ENCODE measurements at places on chromosomes 11 and 22. TPM values are rescaled to one million over a fixed set of nuclear protein-coding genes. Genes with fewer than 3 reads are reported as not detected.

- no peak for DNase-seq
Observed at GRCh38 chr11:13260963-13261588, 16.5 kb upstream of the BMAL1 start.

DNA sequence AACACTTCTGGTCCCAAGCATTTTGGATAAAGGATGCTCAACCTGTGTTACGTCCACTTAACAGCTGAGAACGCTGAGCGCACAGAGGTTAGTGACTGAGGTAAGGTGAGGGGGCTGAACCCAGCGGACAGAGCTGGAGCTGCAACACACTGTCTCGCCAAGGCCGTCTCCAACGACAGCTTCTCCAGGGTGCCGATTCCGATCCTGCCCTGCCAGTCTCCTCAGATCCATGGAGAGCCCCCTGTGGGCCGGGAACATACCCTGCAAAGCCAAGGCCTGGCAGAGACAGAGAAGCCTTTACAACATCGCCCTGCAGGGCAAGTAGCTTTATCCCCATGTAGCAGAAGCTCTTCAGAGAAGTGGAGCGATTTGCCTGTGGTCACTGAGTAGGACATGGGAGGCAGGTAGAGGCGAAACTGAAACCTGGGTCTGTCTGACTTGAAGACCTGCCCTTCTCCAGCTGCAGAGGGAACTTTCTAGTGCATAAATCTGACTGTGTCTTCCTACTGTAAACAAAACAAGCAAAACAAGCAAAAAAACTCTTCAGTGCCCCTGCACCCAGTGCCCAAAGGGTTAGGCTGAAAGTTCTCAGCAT lies 72.8 kb downstream of the SCUBE1 start:
- DNase-seq: no peak

Gene MPZL2
- 15.9 TPM for total RNA-seq

DNA sequence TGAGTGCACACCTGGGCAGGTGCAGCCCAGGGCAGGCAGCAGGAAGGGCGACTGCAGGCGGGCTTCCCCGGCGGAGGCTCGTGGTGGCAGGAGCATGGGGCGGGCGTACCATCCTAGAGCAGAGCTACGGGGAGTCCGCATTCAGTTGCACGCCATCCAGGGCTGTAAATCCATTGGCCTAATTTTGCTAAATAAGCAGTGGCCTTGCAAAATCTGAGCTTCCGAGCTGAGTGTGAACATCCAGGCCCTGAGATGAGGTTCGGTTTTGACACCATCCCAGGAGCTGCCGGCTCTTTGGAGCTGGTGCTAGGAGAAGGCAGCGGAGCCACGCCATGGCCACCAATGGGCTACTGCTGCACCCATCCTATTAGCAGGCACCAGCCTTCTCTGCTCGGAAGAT lies 664.8 kb downstream of the BRD1 start:
- no peak for DNase-seq

GRCh38 chr11:2519862-2520735 lies 75.3 kb downstream of the KCNQ1 start:
- DNase-seq: no peak

- DNase-seq: no peak
Observed at GRCh38 chr11:34654483-34655334, 33.8 kb downstream of the EHF start.

- DNase-seq: no peak
Observed at GRCh38 chr11:65375012-65375411, 7.4 kb downstream of the SLC25A45 start.

Gene GLYAT
- total RNA-seq: not detected

Gene PTPRJ
- total RNA-seq: 70.3 TPM

DNA sequence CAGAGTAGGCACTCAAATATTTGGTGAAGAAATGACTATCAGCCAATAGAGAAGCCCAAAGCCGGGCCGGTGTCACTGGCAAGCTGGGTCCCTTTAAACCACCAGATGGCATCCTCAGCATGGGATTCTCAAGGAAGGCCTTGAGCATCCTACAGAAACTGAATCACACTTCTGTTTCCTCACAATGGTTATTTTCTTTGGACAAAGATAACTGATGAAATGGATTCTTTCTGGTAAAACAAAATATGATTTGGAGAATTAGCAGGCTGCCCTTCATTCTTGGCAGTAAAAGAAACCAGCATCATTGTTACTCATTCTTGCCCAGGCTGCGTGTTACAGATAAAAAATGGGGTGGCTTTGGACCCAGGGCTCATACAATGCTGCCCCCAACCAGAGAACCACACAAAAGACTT lies 30.3 kb upstream of the ASPHD2 start:
- DNase-seq: peak; percentile 29

Gene TEF
- 1.6 TPM for total RNA-seq

Gene EHF
- not detected for total RNA-seq

Gene KCNE3
- total RNA-seq: not detected

DNA sequence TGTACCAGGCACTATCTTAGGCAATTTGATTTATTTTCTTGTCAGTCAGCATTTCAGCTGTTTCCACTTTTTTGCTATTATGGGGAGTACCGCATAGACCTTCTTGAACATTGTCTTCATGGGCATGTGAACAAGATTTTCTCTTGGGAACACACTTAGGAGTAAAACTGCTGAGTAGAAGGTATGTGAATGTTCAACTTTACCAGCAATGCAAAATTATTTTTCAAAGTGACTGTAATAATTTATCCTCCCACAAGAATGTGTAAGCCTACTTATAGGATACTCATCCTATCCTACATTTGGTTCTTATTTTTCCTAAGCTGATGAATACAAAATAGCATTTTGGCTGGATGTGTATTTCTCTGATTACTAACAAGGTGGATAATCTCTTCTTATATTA lies 132.0 kb upstream of the NAV2 start:
- DNase-seq: no peak

- no peak for DNase-seq
Observed at GRCh38 chr11:103050351-103050750, 41.6 kb downstream of the DCUN1D5 start.

- no peak for DNase-seq
Observed at GRCh38 chr11:40384991-40385390, 1074.5 kb downstream of the LRRC4C start.

DNA sequence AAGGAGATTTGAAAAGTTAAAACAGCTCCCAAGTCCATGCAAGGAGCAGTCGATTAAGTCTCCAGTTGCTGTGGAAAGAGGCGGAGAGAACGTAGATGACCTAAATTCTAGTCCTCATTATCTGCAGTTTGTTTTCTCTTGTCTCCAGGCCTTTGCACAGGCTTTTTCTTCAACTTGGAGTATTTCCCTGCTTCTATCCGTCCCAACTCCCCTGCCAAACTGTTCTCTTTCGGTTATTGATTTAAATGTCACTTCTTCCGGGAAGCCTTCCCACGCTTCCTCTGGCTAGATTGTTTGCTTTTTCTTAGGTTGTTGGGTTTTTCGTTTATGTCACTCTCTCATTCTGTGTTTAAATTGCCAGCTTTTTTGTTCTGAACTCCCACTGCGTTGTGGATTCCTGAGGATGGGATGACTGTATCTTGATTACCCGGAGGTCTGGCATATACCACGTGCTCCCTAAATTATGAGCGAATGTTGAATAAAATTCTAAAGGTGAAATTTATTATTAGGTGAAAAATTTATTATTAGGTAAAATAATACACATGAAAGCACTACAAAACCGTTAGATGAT lies 463 bp downstream of the TMEM126B start:
- DNase-seq: peak; percentile 6

DNA sequence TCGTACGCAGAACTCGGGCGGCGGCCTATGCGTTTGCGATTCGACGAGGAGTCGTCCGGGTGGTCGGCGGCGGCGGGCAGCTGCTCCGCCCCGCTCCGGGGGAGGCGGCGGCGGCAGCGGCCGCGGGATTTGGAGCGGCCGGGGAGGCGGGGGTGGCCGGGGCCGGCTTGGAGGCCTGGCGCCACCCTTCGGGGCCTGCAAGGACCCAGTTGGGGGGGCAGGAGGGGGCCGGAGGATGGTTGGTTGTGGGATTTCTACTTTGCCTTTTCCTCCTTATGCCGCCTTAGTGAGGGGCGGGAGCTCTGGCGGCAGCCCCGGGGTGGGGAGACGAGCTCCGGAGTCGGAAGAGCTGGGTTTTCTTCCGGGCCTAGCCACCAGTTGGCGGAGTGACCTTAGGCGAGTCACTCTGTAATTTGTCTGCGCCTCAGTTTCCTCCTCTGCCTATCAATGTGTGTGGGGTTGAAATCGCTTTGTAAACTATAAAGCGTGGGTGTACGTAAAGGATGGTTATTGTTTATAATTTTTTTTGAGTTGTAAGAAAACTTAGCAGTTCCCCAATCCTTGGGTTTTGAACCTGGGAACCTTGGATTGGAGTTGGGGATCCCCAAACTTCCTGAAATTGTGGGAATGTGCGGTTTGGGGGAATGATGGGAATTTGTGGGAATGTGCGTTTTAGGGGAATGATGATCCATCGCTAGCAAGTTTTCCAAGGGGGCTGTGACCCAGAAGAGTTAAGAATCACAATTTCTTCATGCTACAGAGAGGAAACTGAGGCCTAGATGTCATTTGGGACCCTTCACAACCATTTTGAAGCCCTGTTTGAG lies 679 bp downstream of the TUG1 start:
- peak; percentile 40 for DNase-seq

Gene GSTT2B
- 0.91 TPM for total RNA-seq

Gene OR8G1
- total RNA-seq: not detected

DNA sequence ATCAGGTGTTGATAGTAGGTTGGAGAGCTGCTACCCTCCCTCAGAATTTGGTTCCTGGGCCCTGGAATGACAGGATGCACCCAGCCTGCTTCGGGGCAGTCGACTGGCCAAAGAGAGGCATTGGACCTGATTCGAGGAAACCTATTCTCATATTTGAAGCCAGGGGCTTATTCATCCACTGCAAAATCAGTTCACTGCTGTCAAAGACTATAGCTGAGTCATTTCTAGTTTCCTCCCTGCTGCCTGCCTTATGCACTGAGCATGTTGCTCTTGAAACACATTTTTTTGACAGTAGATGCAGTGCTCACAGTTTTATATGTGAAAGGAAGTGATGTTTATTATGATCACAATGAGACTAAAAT lies 565.4 kb downstream of the ETS1 start:
- DNase-seq: no peak

DNA sequence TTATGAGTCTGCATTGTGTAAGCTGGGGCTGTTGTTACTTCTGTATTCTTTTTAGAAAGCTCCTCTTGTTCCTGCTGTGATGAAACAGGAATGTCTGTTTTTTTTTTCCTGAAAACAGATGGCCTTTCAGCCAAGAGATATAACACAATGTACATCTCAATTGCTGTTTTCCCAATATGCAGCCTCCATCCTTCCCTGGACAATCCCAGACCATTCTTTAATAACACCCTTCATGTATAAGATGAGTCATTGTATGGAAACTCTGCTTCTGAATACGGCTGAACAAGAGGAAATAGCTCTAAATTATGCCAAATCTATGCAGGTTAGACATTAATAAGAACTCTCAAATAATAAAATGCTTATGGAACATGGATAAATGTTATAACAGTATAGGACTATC lies 60.2 kb upstream of the LRRC4C start:
- no peak for DNase-seq

DNA sequence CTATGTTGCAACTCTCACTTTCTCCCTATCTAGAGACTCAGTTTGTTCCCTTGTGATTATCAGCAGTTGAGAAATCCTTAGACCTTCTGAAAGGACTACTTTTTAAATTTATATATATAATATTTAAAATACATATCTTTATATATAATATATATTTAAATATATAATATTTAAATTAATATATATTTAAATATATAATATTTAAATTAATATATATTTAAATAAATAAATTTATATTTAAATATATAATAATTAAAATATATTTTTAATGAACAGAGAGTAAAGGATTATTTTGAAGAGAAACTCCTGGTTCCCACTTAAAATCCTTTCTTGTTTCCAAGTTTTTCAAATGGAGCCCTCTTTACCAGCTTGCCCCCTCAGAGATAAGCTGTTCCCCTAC lies 83.7 kb upstream of the TRIM77 start:
- DNase-seq: no peak

Gene RIMBP3C
- total RNA-seq: 0.34 TPM

GRCh38 chr22:27866135-27867084 lies 52.6 kb downstream of the PITPNB start:
- DNase-seq: no peak

DNA sequence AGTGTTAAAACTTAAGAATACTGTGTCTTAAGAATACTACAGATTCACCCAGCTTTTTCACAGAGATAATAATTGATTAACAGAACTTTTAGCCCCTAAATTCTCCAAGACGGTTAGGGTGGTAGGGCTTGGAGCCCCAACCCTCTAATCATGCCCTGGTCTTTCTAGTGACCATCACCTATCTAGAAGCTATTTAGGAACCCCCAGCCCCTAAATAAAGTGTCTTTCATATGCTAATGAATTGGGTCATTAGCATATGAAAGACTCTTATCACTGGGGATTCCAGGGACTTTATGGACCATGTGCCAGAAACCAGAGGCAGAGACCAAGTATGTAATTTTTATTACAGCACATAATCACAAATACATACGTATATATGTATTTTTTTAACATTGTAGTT lies 999.7 kb upstream of the RAG2 start:
- no peak for DNase-seq

Gene RIBC2
- total RNA-seq: 12.6 TPM

Gene MYO18B
- total RNA-seq: 1.1 TPM

Gene HPX
- 1.2 TPM for total RNA-seq

Gene MMP7
- total RNA-seq: not detected

GRCh38 chr22:50320116-50320515 lies 6.7 kb downstream of the DENND6B start:
- no peak for DNase-seq

- DNase-seq: no peak
Observed at GRCh38 chr22:25066861-25067435, 114.4 kb downstream of the KIAA1671 start.

DNA sequence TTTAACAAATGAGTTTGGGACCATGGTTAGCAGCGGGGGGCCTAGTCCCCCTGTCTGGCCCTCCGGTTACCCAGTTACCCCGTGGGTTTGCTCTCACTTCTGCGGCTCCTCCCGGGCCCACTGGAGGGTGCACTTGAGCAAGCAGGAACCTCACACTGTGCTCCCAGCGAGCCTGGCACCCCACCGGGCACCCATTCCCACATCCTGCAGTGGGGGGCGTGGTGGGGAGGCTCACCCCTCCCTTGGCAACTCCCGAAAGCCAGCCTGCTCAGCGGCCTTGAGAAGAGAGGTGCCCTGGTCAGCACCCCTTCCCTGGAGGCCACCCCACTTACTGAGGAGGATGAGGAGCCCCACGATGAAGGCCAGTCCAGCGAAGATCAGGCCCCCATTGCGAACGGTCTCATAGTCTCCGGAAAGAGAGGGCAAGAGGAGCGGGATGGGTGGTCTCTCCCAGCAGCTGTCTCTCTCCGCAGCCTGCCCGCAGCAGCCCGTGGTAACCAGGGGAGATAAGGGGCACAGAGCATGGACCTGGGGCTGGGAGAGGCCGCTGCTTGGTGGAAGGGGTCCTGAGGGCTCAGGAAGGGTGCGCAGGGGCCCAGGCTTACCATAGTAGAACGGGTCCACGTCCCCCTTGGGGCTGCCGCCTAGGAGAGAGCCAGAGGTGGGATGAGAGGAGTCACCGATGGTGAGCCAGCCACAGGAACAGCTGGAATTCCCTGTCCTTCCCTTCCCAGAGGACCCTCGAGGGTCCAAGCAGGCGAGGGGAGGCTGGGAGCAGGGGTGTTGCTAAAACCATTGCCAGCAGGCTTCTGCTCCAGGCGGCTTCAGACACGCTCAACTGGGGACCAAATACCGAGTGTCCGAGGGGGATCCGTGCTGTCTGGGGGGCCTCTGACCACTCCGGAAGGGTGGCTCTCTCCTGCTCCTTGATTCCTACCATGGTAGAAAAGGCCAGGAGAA lies 2.2 kb downstream of the FXYD2 start:
- no peak for DNase-seq

Gene CBL
- 39.9 TPM for total RNA-seq
